Kidney (tissue), 22 donors: ENCODE measurements at places on chromosomes 6 and 20. TPM values are rescaled to one million over a fixed set of nuclear protein-coding genes. Genes with fewer than 3 reads are reported as not detected.
A peak's percentile ranks its signal among the peaks of the same experiment; 100 is the strongest.

DNA sequence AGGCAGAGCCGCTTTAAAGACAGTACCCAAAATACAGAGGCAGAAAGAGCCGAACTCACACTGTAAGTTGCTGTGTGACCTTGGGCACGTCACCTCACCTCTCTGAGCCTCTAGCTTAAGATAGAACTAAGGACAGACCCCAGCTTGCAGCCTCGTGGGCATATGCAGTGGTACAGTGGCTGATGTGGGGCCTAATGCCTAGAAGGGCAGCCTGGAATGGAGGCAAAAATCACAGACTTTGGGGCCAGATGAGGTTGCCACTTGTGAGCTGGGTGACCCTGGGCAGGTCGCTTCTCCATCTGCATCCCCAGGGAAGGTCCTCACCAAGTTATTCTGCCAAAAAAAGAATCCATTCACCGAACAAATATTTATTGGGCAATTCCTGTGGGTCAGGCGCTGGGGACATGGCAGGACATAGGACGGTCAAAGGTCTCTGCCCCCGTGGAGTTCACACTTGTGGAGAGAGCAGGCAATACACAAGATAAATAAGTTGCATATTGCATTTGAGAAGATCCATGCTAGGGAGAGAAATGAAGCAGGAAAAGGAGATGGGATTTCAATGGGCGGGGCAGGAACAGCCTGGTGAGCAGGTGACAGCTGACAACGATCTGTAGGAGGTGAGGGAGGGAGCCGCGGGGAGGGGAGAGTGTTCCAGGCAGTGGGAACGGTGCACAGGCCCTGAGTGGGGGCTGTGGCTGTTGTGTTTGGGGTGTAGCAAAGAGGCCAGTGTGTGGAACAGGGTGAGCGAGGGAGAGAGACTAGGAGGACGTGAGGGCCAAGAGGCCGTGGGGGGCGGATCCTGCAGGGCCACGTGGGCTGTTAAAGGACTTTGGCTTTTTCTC is 115.2 kb downstream of the CEBPB start:
- DNase-seq = peak; percentile 55

DNA sequence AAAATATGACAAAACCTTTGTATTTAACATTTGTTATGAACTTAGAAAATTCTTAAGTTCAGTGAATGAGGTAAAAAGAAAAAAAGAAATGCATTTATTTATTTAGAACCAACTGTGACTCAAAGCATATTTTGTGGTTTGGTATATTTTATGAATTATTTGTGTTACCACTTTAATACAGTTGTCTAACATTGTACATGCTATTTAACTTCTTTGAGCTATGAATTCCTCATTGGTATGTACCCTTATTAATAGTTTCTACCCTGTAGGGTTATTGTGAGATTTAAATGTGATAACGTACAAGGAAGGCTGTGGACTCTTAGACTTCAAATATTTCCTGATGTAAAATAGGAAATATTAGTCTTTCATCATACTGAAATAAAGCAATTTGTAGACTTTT is 162.6 kb downstream of the MMUT start:
- no peak for DNase-seq

DNA sequence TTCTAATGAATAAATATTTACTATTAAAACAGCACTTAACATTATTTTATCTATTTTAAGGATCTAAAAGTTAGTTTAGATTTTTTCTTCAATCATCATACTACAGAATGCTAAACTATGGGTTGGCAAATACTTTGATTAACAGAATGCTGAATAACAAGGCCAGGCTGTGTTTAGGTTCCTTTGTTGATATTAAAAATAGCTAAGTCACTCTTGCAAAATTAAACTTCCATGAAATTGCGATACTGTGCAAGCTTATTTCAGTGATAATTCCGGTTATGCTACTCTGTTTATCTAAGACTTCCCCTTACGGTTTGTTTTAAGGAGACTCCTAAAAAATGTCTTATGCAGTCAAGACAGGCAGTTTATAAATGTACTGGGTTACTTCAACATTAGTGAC is 2.8 kb downstream of the RNF24 start:
- no peak for DNase-seq

DNA sequence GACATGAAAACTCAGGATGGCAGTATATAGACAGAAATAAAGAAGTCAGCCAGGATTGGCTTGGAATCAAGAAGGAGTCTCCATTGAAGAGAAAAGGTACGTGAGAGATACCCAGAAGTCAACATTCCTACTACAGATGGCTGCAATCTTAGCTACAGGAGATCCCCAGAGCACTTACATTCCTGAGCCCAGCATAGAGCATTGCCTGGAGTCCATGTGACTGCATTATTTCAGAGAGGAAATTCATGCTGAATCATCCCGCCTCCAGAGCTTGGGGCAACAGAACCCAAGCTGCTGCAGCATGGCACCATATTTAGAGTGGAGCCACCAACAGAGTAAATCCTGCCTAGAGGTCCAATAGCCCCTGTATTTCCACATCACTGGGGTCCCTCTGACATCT is 125.0 kb upstream of the GRIK2 start:
- no peak for DNase-seq

GRCh38 chr6:150027806-150028565 is 2.7 kb upstream of the RAET1L start:
- DNase-seq = no peak

- peak; percentile 88 for DNase-seq
Measured at GRCh38 chr20:59835448-59836395, 97.7 kb downstream of the SYCP2 start.

- no peak for DNase-seq
Measured at GRCh38 chr20:47198254-47198671, 158.2 kb downstream of the ZMYND8 start.

- DNase-seq = no peak
Measured at GRCh38 chr6:163768905-163769304, 354.4 kb downstream of the QKI start.

The VARS1 gene
- polyA plus RNA-seq = 30.3 TPM

- DNase-seq = no peak
Measured at GRCh38 chr6:10621213-10621612, 73.2 kb downstream of the C6orf52 start.

DNA sequence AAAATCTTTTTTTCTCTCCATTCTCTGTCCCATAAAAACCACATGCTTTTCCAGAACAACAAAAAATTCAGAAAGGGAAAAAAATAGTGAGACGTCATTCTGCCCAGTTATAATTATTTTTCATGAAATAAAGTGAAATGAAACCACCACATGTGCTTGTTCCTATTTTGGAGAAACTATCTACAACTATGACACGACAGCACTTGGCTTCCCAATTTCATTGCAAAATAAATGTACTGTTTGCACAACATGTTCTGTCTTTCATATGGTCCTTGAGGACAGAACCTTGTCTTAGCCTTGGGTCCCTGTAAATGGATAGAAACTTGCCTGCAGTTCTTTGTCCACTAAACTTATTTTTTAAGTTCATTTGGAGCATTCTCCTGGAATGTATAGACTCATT is 5.6 kb upstream of the MAN1A1 start:
- DNase-seq = no peak

DNA sequence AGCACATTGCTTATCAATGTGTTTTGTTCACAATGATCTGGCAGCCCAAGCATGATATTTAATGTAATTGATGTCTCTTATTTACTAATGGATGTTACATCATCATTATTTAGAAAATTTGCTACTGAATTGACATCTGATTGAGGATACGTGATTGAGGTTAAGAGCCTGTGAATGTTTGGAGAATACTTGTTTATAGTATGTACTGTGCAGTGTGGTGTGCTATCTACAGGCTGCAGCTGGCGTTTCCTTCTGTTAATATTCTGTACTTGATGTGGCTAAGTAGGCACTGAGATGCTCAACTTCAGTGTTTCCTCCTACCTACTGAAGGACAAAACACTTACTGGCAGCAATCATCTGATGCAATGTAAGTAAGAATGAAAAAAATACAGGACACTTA is 709.6 kb upstream of the FLRT3 start:
- DNase-seq = no peak

- DNase-seq = peak; percentile 69
Measured at GRCh38 chr20:37522260-37523011, 1.4 kb downstream of the NNAT start.
